ENCODE measurements at places on chromosomes 4 and X.

DNA sequence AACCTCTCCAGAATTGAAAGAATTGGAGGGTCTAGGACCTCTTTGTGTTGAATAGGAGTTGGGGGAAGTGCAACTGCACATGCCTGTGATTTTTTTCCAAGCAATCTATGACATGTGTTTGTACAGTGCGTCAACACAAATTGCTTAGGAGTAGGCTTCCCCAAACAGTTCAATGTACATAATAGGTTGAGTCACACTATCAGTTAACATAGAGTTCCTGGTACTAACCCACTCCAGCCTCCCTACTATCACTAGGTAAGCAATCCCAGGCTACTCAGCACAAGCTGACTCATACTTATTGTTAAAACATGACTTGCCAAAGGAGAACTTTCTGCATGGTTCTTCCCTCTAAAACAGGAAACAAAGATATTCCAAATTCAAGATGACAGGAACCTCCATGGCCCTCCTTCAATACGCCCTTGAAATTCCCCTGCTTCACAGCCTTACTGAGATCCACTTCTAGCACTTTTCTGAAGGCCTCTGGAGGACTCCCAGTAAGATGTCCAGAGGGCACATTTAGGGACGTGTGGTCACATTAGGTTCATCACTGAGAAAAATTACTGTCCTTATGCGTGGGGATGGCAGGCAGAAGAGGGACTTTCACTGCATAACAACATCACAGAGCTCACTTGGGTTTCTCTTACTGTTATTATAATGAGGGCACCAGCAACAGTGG, 8.4 kb upstream of the VSIG1 start:
- no peak for DNase-seq

GRCh38 chrX:2863646-2864045, 34.9 kb downstream of the GYG2 start:
- no peak for DNase-seq

DNA sequence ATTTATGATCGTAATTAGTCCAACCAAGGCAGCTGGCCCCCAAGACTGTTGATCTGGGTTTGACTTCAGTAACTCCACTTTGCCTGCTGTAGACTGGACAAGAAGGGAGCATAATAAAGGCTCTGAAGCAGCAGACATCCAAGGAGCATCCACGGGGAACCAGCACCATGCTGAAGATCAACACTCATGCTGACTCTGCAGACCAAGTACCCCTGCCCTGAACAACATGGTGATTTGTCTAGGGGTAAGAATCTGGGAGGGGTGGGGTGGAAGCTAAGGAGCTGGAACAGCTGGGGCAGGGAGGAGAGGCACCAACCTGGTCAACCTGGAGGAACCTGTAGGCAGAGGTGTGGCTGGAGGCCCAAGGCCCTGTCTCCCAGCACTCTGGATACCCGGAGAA, 2.1 kb downstream of the TEC start:
- no peak for DNase-seq

- peak; percentile 58 for DNase-seq
These were observed at the start of gene RTL5 for GRCh38 chrX:72131317-72132294. RTL5 (minus strand) TSS chrX:72131915.

DNA sequence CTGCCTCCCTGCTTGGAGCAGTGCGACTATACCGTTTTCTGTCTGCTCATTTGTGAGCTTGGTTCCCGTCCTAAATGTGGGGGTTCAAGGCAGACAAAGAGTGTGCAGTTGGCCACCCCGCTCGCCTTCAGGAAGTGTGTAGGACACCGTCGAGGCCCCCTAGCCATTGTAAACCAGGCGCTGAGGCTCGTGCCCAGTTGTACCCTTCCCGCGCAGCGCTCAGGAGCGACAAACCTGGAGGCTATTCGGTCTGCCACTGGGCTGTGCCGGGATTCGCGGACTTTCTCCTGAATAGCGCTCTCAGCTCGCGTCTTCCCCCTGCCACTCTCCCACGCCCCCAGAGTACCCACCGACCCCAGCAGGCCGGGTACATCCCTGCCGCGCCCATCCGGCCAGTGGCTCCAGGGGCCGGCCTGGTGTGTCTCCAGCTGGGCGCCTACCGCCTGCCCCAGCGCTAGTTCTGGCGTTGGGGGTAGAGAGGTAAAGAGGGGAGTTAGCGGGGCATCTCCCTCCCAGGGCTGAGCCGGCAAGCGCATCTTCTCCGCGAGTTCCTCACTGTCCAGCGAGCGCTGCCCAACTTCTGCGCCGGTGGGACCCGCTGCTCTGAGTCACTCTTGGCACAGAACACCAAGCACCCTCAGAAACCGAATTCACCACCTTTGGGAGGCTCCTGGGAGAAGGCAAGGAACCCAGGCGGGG, 880 bp upstream of the LONRF3 start:
- no peak for DNase-seq

DNA sequence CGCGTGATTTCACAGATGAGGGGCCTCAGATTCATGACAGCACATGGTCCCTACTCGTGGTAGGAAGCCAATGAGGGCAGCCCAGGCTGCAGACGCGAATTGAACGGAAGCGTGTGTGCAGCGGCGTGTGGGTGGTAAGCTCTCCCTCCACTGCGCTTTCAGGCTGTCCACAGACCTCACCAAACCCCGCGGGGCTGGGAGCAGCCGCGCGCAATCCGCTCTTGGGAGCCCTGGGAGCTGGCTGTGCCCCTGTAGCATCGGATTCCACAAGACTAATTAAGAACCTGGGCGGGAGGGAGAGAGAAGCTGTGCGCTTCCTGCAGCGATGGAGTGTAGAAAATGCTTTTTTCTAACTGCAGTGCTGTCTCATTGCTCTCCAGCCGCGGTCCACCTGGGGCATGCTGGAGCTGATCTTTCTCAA, 134.9 kb downstream of the STOX2 start:
- no peak for DNase-seq

- DNase-seq, result no peak
These were observed 30.8 kb upstream of the MXD4 start for GRCh38 chr4:2292646-2293108.

GRCh38 chrX:39705290-39705689, 392.5 kb downstream of the BCOR start:
- no peak for DNase-seq

- no peak for DNase-seq
These were observed 12.1 kb upstream of the DCTD start for GRCh38 chr4:182929296-182929695.

DNA sequence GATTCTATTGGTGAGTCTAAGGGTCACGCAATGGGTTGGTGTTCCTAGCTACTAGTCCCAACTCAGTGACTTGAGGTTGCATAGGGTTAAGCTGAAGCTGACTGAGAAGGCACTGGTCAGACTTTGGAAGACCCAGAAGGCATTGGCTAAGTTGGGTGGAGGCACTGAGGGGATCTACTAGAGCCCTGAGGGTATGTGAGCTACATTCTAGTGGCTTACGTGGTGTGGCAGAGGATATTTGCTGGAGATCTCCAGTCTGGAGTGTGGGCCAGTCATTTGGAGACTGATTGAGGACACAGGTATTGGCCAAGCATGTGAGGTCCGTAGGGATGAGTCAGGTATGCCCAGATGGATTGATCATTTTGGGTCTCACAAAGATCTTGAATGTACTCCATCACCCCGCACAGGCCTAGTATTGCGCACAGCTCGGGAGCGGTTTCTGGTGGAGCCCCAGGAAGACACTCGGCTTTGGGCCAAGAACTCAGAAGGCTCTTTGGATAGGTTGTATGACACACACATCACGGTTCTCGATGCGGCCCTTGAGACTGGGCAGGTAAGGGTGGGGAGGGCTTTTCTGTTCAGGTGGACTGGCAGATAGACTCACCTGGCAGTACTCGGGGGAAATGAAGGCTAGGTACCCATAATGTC, 7.2 kb downstream of the USP11 start:
- DNase-seq, result no peak

DNA sequence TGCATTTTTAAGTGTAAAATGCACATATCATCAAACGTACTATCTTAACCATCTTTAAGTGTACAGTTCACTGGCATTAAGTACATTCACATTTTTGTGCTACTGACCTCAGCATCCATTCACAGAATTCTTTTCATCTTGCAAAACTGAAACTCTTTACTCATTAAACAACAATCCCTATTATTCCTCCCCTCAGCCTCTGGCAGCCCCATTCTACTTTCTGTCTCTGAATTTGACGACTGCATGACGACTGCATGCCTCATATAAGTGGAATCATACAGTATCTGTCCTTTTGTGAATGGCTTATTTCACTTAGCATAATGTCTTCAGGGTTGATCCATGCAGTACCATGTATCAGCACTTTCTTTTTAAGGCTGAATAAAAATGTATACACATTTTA, 38.7 kb downstream of the CNKSR2 start:
- DNase-seq, result no peak

DNA sequence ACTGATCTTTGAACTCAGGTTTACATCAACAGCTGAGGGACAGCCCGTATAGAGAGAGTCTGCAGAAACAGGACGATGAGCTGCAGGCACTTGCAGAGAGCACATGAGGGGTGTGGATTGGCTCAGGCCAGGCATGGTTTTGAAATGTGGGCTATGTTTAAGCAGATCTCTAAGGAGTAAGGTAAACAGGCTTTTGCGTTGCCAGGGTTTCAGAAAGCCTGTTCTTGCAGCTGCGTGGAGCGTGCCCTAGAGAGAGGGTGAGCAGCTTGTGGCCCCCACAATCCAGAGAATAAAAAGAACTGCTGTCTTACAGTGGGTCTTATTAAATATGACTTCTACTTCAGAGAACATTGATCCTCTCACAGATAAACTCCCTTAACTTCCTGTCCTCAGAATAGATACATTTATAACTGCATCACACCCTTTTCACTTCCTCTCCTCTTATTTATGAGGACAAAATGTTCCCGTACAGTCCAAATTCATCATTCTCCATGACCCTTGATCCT, 64.1 kb downstream of the TMA16 start:
- no peak for DNase-seq

GRCh38 chrX:11543249-11543648, 122.5 kb downstream of the ARHGAP6 start:
- DNase-seq, result no peak

- peak; percentile 58 for DNase-seq
These were observed 9.4 kb downstream of the UVSSA start for GRCh38 chr4:1356181-1356998.

GRCh38 chr4:138078751-138079520, 163.2 kb downstream of the SLC7A11 start:
- DNase-seq, result no peak

DNA sequence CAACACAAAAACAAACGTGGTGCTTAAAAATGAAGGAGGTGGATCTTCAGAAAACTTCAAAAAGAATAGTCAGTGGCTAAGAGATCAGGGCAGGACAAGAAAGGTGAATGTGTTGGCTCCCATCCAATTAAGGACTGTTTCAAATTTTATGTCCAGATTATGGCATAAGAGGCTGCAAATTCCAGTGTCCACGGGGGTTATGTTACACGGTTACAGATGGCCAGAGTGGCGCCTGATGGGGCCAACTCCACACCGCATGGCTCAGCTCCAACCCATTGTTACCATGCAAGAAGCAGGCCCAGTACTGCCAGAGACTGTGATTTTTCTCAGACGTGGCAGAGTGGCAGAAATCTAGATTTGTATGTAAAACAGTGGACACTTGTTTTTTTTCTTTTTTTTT, 168.4 kb upstream of the TENM3 start:
- DNase-seq, result no peak

GRCh38 chrX:46978341-46979291, 66.4 kb downstream of the JADE3 start:
- DNase-seq, result peak; percentile 24

- no peak for DNase-seq
These were observed 1.8 kb downstream of the WAS start for GRCh38 chrX:48685416-48685815.

GRCh38 chr4:40991908-40992307, 222.4 kb downstream of the APBB2 start:
- DNase-seq, result no peak

- DNase-seq, result no peak
These were observed 101.8 kb upstream of the HPF1 start for GRCh38 chr4:169859366-169860216.

- DNase-seq, result no peak
These were observed 22.7 kb downstream of the PNPLA4 start for GRCh38 chrX:7904562-7904961.

DNA sequence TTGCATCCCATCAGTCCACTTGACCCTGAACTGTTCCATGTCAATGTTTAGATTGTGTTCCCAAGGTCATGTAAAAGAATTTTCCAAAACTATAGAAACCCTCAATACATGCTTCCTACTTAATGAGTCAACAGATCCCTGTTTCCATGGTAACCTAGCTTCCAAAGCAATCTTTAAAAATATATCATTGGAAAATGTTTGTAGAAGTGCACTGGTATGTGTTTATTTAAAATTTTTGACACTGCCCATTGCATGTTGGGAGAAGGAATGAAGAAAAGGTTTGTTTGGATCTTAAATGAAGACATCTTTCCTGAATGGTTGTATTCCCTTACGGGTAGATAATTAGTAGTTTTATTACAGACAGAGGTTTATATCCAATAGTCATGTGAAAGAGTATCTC, 345.3 kb downstream of the GABRG1 start:
- no peak for DNase-seq

Data from progenitor cell of endocrine pancreas (in vitro differentiated cells).